ENCODE measurements at places on chromosomes 5 and 9.

DNA sequence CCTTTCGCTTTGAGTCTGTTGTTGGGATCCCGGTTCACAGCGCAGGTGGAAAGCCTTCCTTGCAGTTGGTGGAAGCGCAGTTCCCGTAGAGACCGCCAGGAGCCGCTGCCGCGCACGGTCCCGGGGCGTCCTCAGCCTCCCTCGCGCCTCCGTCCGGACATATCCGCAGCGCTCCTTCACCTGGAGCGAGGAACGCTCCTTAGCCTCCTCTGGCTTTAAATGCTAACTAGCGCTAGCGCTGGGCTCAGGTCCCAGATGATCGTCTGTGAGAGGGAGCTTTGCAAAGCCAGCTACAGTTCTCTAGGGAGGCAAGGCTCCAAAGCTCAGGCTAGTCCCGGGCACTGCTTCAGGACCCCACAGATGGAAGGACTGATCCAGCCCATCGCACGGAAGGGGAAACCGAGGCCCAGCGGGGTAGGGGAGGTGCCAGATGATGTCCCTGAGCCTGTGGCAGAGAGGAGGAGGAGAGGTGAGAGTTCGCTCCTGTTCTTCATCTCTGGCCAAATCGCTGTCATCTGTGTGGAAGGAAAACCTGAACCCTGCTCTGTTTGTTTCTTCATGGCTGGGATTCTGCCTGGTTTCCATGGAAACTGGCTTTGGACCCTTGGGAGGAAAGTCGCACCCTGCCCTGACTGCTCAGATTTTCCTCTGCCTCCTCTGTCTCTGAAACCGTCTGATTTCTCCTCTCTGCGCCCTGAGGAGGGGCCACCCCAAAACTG lies 31.4 kb downstream of the COL15A1 start:
- DNase-seq, result peak; percentile 81

GRCh38 chr5:168649306-168649705 lies 70.1 kb upstream of the PANK3 start:
- no peak for DNase-seq

- DNase-seq, result no peak
Observed at GRCh38 chr5:95027151-95027721, 257.7 kb downstream of the MCTP1 start.

DNA sequence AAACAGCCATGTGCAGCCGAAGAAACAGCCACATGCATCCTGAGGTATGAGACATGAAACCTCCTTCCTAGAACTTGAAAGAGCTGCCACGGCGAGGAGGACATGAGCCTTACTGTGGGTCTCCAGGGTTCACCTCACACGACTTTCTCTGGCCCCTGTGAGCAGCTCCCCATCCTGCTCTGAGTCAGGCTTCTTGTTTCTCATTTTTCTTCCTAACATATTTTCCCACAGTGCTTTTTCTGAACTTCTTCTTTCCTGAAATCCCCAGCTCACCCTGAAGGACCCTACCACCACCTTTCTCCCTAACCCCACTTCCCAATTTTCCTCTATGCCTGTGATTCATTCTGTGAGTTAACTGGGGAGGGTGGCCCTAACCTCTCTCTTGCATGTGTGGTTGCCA lies 33.7 kb upstream of the ADRB2 start:
- no peak for DNase-seq

DNA sequence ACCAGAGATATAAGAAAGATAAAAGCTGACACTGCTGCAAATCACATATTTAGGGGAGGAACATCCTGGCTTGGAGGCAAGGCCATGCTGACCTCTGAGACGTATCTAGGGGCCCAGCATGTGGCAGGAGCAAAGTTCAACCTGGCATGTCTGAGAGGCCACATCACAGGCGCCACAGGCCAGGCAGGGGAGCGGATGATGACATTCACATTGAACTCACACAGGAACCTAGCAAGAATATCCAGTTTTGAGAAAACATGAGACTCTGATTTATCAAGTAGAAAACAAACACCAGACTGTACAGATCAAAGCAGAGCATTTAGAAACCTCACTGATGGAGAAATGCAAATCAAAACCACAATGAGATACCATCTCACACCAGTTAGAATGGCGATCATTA lies 64.2 kb upstream of the STK32A start:
- DNase-seq, result no peak

- DNase-seq, result no peak
Observed at GRCh38 chr9:19020886-19021455, 12.0 kb downstream of the SAXO1 start.

GRCh38 chr5:101163088-101163487 lies 260.0 kb upstream of the ST8SIA4 start:
- DNase-seq, result no peak

DNA sequence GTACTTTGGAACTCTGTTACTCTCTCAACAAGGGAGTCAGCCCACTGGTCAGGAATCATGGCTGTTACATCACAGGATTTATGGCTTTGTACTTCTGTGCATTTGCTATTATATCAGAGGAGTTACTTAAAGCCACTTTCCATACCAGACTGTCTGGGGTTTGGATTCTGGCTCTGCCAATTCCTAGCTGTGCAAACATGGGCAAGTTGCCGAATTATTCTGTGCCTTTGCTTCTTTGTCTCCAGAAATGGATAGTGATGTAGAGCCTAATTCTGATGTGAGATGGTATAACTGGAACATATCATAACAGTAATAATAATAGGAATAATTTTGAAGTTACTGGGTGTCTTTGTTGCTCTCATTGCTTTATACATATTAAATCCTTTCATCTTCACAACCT lies 1047.3 kb upstream of the SEMA6A start:
- DNase-seq, result no peak

DNA sequence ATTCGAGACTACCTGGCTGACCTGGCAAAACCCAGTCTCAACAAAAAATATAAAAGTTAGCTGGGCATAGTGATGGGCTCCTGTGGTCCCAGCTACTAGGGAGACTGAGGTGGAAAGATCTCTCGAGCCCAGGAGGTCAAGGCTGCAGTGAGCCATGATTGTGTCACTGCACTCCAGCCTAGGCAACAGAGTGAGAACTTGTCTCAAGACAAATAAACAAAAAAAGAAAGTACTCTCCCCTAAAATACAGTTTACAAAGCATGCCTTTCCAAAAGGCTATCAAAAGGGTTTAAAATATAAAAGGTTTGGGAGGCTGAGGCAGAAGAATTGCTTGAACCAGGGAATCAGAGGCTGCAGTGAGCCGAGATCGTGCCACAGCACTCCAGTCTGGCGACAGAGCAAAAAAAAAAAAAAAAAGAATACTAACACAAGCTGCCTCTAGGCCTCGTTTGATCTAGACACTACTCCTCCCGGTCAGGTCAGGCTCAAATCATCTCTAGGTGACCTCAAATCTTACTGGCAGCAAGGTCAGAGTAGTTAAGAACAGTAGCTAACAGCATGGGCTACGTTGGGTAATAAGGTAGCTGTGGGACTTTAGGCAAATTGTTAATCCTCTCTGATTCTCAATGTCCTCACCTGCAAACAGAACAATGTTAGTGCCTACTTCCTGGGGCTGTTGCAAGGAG lies 9.3 kb downstream of the NAIF1 start:
- no peak for DNase-seq

- DNase-seq, result no peak
Observed at GRCh38 chr9:35827486-35827885, 1.0 kb downstream of the FAM221B start.

DNA sequence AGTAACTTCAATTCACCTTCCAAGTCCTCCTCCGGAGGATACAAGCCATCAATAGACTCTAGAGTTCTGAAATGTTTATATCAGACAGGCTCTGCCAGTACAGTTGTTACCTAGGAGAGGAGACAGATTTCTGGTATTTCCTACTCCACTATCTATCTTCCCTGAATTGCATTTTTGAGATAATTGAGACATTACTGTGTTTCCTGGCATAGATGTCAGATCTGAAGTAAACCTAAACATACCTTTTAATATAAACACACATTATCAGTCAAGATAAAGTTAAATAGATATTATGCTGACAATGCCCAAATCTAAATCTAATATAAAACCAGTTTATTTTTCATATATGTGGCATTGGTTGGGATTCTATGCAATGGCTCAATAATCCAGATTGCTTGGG lies 8.2 kb upstream of the TYRP1 start:
- no peak for DNase-seq

DNA sequence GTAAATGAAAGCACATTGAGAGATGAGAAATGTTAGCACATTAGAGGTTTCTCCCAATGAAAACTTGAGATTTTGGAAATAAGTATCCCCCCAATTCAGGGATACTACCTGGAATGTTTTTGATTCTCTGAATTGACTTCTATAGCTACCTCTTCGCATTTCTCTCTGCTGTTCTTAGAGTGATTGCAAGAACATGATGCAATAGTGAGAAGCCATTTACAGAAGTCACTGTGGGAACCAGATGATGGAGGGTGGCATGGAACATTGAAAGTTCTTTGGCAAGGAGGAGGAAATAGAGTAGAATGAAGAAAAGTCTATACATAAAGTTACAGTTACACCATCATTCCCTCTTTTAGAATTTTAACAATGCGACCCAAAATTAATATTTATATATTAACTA lies 9.2 kb downstream of the NPR3 start:
- no peak for DNase-seq

DNA sequence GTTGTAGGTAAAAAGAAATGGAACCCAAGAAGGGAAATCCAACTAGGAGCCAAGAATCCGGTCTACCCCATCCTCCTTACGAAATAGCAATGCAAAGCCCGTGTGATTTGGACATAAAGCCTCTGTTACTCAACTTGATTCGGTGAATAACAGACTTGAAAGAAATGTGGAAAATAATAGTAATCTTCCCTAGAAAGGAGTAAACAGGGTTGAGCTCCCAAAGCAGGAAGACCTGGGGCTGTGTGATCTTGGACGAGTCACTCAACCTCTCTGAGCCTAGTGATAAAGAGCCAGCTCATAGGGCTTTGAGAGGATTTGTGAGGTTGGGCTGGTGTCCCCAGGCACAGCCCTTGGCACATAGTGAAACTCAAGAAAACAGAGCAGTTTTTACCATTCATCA lies 42.7 kb upstream of the IL17B start:
- no peak for DNase-seq

DNA sequence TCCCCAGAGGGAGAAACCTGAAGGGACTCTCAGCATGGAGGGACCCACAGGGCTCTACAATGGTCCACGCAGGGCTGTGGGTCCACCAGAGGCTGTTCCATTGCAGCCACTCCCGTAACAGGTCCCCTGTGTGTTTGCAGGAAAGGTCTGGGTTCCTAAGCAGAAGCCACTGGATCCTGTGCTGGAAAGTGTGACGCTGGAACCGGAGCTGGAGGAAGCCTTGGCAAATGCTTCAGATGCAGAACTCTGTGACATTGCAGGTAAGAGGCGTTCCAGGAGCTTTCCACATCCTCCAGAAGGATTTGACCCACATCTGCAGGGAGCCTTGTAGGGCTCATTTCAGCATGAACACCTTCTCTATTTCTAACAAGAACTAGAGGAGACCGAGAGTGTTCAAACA lies 51.7 kb downstream of the TMOD1 start:
- no peak for DNase-seq

DNA sequence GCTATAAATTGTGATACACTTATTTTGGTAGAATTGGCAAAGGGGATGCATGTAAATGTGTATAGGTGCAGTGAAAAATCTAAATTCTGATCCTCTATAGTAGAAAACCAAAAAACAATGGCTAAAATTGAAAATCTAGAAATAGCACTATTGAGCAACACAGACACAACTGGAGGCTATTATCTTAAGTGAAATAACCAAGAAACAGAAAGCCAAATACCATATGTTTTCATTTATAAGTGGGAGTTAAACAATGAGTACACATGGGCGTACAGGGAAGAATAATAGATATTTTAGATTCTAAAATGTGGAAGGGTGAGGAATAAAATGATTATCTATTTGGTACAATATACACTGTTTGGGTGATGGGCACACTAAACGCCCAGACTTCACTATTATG lies 183.2 kb upstream of the TUSC1 start:
- no peak for DNase-seq

DNA sequence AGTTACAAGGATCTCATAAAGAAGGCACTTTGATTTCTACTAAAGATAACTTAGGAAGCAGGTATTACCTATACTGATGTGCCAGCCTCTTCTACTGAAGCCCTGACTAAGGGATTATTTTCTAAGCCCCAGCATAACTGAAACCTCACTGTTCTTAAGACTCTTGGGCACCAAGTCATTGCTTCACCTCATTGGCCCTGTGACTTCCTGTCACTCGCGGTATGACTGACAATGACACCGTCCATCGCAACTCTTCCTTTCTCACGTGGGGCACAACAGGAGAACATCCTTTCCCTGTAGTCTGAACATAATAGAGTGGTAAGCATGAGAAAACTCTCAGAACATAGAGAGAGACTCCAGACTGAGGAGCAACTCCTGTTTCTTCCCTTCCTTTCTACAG lies 6.4 kb downstream of the OR2V2 start:
- no peak for DNase-seq

DNA sequence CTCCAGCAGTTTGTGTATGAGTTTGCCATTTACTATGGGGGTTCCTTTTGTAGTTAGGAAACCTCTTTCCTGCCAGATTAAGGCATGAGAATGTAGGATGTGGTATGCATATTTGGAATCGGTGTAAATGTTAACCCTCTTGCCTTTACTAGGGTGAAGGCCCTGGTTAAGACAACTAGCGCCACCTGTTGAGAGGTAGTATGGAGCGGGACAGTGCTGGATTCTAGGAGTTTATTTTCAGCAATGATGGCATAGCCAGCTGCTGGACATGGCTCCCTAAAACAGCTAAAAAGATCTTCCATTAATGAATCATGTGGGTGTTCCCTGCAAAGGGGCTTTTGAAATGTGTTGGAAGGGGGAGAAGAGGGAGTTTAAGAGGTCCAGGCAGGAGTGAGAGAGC lies 30.7 kb upstream of the GPX3 start:
- DNase-seq, result no peak

DNA sequence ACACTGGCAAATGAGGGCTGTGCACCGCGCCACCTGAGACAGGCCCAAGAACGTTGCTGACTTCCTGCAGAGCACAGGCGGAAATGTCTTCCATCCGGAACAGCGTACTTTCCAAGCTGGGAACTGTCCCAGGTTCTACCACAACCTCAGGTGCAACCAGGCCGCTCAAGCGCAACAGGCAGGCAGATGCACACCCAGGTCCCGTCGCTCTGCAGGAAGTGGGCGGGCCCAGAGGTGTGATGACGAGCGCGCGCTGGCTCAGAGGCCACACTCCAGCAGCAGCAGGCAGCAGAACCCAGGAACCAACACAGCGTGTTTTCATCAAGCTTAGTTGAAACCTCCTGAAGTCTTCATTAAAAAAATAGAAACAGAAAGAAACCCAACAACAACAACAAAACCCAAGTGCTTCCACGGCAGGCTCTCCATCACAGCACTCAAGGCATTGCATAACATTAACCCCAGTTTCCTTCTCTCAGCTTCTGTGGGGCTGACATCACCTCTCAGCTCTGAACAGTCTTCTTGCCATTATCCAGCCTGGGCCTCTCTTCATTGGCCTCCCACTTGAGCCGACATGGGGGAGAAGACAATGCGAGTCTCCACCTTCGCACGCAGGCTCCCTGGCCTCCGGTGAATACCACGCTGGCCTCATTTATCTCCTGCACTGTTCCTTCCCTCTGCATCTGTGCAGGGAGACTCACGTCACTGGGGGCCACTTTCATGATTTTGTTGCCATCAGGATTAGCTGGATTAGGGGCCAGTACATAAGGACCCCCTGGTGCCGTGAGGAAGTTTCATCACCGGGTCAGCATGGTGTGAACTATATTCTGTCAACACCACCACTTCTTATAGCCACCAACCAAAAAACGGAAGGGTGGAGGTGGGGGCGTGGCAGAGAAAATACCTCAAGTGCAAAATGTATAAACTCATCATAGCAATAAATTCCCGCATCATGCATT lies 22.1 kb downstream of the PTCH1 start:
- peak; percentile 68 for DNase-seq

Data from Ammon's horn (tissue), 1 donor.